NCI-H2029 treated with DMSO at 0.1 percent for 48 hours (cell line): ENCODE measurements at places on chromosomes 7 and 10.

- no peak for DNase-seq
Measured at GRCh38 chr10:129223363-129223762, 243.7 kb upstream of the MGMT start.

DNA sequence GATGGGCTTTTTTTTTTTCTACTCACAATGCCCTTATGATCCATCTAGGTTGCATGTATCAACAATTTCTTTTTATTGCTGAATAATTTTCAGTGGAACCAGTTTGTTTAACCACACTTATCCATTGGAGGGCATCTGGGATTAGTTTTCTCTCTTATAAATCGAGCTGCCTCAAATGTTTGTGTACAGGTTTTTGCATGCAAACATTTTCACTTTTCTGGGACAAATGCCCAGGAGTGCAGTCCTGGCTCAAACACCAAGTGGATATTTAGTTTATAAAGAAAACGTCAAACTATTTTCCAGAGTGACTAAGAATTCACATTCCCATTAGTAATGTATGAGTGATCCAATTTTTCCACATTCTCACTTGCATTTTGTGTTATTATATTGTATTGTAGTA lies 313.4 kb downstream of the CXCL12 start:
- no peak for DNase-seq

DNA sequence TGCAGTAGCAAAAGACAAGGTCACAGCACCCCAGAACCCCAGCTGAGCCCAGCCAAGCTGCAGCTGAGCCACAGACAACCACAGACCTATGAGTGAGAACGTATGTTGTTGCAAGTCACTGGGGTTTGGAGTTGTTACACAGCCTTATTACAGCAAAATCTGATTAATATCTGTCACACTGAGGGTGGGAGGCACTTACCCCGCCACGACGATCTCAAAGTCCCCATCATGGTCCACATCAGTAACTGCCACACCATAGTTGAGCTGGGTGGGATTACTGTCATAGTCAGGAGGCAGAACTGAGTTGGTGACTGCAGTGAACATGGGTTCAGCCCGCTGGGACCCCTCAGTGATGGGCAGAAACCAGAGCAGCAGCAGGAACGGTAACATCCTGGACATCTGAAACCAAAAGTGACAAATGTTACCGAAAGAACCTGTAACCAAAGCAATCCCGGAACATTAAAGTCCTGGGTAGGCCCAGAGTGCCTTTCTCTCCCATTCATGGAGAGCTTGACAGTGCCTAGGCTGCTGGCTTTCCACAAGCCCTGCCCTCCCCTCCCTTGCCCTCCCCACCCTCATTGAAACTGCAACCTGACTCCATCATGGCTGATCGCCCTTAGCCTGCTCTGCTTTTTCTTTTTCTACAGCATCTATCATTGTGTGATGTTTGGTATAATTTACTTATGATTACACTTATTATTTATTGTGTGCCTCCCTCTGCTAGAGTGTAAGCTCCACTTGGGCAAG lies 19.3 kb downstream of the CRTAC1 start:
- DNase-seq = no peak

DNA sequence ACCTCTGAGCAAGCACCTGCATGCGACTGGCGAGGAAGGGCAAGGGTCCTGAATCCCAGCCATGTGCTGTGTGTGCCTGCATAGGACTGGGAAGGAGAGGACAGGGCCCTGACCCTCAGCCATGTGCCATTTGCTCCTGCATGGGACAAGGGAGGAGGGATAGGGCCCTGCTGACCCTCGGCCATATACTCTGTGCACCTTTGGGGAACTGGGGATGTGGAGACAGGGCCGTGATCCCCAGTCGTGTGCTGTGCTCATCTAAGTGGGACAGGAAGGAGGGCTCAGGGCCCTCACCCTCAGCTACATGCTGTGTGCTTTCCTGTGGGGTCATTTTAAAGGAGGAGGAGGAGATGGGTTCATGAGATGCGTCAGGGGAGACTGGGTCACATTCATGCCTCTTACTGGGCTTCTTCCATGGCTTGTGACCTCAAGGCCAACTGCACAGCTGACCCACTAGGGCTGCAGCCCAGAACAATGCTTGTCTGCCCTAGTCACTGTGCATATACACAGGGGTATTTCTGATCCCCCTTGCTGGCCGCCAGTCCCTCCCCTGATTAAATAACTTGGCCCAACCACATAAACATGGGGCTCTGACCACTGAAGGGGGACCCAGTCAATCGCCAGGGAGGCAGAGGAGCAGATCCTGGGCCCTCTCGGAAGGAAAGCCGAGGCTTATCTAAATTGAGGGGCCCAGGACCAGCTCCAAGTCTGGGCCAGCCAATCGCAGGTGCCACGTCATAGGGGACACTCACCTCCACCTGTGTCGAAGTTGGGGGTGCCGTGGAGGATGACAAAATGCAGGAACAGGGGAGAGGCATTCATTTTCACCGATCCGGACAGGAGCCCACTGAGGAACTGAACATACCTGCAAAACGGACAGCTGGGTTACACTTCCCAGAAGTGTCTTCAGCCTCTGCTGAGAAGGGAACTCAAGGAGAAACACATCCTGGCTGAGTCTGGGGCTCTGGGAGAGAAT lies 167.3 kb downstream of the TNS3 start:
- DNase-seq = no peak

DNA sequence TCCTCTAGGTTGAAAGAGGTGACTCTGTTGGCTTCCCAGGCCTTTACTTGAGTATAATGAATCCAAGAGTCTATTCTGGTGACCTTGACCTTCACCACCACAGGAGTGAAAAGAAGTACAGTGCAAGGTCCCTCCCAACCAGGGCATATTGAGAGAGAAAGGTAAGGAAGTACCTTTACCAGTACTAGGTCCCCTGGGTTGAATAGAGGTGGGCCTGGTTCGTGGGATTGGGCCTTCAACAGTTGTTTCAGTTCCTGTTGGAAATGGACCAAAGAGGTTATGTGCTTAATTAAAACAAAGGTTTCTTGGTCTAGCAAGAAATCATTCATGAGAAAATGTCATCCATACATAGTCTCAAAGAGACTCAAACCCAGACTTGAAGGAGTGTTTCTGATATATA lies 6.4 kb upstream of the SFTPA1 start:
- DNase-seq = no peak

DNA sequence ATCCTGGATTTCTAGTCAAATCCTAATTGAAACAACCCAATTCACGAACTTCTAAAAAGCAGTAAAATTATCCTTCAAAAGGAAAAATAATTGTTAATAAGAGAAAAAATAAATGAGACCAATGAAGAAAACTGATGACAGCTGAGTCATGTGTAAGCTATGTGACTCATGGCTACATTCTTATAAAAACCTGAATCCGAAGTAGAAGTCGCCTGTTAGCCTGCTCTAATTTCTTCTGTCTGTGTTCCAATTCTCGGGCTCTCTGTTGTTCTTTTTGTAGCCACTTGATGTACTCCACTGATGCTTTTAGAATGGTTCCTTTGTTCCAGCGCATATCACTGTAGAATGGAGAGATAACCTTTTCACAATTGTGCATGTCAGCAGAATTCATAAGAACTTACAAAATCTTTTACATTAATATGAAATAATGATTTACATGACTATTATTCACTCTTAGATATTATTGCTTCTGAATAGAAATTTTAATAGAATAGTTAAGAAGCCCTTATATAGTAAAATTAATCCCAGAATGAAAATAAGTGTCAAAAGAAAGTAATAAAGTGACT lies 88.8 kb downstream of the TFEC start:
- no peak for DNase-seq

GRCh38 chr10:112985690-112986543 lies 35.9 kb downstream of the TCF7L2 start:
- no peak for DNase-seq

DNA sequence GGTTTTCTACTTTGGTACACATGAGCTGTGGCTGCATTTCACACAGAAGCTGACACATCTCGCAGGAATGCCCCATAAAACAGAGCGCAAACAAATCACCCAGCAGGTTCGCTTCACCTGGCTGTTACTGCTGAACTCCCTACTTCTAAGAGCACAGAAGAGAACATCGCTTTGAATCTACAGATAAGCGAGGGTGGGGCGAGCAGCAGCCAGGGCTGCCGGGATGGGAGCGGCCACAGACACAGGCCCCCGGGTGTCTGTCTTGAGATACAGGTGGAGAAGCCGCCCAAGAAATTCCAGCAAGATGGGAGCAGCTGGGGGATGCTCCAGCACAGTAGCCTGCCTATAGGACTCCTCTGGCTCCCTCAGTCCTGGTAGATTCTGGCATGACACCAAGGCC lies 27.4 kb downstream of the OGDHL start:
- DNase-seq = no peak

DNA sequence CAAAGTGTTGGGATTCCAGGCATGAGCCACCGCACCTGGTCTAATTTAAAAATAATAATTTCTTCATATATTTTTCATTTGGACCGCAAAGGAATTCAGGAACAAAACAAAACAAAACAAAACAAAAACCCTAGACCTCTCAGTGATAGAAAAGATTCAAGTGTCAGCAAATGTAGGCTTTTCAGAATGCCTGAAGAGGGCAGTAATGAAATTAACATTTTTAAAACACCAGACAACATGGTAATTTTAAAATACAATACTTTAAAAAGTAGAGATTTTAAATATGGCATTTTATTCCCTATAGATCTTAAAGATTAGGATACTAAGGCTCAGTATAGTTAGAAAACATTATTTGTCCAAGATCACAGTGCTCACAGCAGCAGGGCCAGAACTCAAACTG lies 36.6 kb downstream of the DNMBP start:
- no peak for DNase-seq
